H1 (cell line): ENCODE measurements at places on chromosomes 7 and 10. TPM values are rescaled to one million over a fixed set of nuclear protein-coding genes. Genes with fewer than 3 reads are reported as not detected.

DNA sequence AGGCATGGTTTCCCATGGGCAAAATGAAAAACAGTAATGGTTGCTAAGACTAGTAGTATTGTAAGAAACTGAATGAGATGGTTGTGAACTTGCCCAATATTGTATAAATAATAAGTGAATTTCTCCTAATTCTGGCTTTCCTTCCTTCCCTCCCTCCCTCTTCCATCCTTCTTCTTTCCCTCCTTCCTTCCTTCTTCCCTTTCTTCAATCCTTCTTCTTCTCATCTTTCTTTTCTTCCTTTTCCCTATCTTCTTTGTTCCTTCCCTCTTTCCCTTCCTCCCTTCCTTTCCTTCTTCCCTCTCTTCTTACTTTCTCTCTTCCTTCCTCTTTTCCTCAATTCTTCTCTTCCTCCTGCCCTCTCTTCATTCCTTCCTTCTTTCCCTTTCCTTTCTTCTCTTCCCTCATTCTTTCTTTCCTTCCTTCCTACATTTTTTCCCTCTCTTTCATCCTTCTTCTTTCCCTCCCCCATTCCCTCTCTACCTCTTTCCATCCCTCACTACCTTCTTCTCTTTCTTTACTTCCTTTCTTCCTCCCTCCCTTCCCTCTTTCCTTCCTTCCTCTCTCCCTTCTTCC, 4.1 kb upstream of the VWC2 start:
- H3K27ac ChIP-seq, result no peak overlapping the region
- H3K4me3 ChIP-seq, result no peak overlapping the region
- no peak for DNase-seq
- H3K27me3 ChIP-seq, result peaks cover 38% of the 10 kb centered on the region
- H3K4me1 ChIP-seq, result no peaks in the 10 kb centered on the region

DNA sequence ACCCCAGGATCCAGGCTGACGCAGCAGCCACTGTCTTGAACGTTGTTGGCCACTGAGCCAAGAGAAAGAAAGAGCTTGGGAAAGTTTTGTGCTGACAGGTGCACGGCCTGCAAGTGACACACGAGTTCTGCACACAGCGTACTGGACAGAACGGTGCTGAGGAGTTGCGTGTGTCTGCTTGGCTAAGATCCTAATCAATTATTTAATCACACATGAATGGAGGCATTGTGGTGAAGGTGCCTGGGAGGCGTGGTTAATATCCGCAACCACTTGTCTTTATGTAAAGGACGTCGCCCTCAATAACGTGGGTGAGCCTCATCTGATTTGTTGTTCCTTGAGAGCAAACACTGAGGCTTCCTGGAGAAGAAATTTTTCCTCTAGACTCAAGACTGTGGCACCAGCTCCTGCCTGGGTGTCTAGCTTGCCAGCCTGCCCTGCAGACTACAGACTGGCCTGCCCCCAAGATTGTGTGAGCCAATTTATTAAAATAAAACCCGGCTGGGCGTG, 16.6 kb upstream of the GNA12 start:
- DNase-seq, result no peak
- no peak overlapping the region for H3K4me3 ChIP-seq
- peaks cover 5% of the 10 kb centered on the region; the same call in 1 of the 2 replicates for H3K4me1 ChIP-seq
- H3K36me3 ChIP-seq, result no peaks in the 10 kb centered on the region

- peak; percentile 94 for DNase-seq
- H3K4me1 ChIP-seq, result peaks cover 31% of the 10 kb centered on the region
- no peak within 1 kb of the TSS for H3K27ac ChIP-seq
- peaks cover 2% of the 10 kb centered on the region; the same call in 1 of the 2 replicates for H3K36me3 ChIP-seq
- H3K27me3 ChIP-seq, result peaks cover 95% of the 10 kb centered on the region
Measured at GRCh38 chr7:97005183-97006054, at the start of gene DLX6. TSS of gene DLX6 (plus strand) at chr7:97005553. CDS start at chr7:97005978, 425 bp downstream.

Gene IFIT1B
- not detected in 2 replicates for total RNA-seq

Gene FAM131B
- 35.5 and 38.2 TPM in 2 replicates for total RNA-seq

GRCh38 chr7:151307536-151307935, 34.1 kb upstream of the NUB1 start:
- no peaks in the 10 kb centered on the region for H3K36me3 ChIP-seq
- peaks cover 2% of the 10 kb centered on the region for H3K4me1 ChIP-seq
- no peak overlapping the region for H3K4me3 ChIP-seq

- no peak overlapping the region for H3K27ac ChIP-seq
- H3K27me3 ChIP-seq, result no peaks in the 10 kb centered on the region
- H3K4me3 ChIP-seq, result no peak overlapping the region
- H3K36me3 ChIP-seq, result peaks cover 2% of the 10 kb centered on the region
- H3K4me1 ChIP-seq, result no peaks in the 10 kb centered on the region; the same call in 1 of the 2 replicates
Measured at GRCh38 chr7:158731761-158732160, 27.2 kb upstream of the NCAPG2 start.
